CD4-positive, alpha-beta T cell treated with Interleukin-1 beta for 1 hour (primary cell): ENCODE measurements at places on chromosomes 7 and 10.

GRCh38 chr7:133053321-133053891 is 28.5 kb downstream of the CHCHD3 start:
- DNase-seq: no peak

- DNase-seq: no peak
These were observed 50.2 kb downstream of the CDK1 start for GRCh38 chr10:60828489-60828852.

GRCh38 chr7:24442170-24442777 is 131.0 kb upstream of the PALS2 start:
- peak; percentile 1 for DNase-seq

GRCh38 chr7:38311329-38311937 is 38.0 kb upstream of the TARP start:
- DNase-seq: no peak

- DNase-seq: no peak
These were observed 16.5 kb downstream of the SPAM1 start for GRCh38 chr7:123941391-123942180.

GRCh38 chr7:96285579-96285978 is 36.3 kb downstream of the SLC25A13 start:
- no peak for DNase-seq

DNA sequence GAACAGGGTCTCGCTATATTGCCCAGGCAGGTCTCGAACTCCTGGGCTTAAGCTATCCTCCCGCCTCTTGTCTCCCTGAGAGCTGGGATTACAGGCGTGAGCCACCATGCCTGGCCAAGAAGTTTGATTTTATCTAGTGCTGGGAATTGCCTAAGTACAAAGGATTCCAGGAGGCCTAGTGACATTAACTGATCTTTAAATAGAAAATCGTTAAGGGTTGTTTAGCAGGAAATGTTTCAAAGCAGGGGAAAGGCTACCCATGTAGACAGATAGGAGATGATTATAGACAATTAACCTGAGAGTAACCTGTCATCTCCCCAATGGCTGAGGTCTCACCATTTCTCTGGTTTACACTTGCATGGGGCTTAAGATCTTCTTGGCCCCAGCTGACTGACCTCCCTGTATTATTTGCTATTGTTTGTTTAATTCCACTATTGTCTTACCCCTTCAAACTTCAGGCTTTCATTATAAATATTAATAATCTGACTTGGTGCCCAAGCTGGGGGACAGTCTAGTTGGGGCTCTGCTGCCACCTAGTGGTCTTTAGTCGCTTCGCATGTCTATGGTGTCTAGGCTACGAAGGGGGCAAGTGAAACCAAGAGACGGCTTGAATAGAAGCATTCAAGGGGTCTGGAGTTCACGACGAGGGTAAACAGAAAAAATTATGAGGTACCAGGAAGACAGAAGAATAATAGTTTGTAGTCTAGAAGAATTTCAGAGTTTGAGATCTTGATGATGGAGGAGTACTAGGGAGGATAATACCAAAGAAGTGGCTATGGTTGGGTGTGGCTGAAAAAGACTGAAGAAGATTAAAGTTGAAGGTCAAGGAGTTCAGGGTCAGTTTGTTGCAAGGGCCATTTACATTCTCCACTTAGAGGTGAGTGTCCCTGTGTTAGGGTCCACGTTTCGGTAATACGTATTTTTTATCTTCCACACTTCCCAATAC is 40.4 kb upstream of the BPGM start:
- DNase-seq: peak; percentile 60

DNA sequence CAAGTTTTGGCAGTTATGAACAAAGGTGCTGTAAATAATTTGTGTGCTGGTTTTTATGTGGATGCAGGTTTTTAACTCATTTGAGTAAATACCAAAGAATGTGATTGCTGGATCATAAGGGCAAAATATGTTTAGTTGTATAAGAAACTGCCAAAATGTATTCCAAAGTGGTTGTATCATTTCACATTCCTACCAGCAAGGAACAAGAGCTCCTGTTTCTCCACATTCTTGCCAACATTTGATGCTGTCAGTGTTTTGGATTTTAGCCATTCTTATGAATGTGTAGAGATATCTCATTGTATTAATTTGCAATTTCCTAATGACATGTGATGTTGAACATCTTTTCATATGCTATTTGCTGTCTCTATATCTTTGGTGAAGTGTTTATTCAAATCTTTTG is 207.3 kb upstream of the LRGUK start:
- no peak for DNase-seq

DNA sequence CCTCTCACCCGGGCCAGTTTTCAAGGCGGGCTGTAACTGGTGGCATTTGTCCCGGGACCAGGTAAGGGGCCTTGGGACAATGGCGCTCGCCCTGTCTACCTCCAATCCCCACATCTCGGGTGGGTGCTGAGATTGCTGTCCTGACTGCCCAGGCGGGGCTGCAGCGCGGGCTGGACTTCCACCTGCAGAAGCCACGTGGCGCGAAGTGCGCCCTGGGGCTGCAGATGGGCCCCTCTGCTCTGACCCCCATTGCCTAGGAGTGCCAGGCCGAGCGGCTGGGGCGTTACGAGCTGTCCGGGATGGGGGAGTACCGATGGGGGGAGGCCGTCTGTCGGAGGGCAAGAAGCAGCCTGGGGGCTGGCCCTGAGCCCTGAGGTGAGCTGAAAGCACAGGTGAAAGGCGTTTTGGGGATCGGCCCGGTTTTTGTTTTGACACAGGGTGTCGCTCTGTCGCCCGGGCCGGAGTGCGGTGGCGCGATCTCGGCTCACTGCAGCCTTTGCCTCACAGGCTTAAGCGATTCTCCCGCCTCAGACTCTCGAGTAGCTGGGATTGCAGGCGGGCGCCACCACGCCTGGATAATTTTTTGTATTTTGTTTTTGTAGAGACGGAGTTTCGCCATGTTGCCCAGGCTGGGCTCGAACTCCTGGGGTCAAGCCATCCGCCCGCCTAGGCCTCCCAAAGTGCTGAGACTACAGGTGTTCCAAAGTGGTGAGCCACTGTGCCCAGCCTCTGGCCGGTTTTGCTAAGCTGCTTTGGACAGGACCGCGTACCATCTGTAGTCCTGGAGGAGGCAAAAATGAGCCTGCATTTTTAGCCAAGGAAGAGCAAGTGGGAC is at the start of gene SFXN2:
TSS of gene SFXN2 (plus strand) at position 16 of the 835 bp plus-strand sequence. CDS start 12,001 bp downstream, outside the sequence.
- peak; percentile 36 for DNase-seq

DNA sequence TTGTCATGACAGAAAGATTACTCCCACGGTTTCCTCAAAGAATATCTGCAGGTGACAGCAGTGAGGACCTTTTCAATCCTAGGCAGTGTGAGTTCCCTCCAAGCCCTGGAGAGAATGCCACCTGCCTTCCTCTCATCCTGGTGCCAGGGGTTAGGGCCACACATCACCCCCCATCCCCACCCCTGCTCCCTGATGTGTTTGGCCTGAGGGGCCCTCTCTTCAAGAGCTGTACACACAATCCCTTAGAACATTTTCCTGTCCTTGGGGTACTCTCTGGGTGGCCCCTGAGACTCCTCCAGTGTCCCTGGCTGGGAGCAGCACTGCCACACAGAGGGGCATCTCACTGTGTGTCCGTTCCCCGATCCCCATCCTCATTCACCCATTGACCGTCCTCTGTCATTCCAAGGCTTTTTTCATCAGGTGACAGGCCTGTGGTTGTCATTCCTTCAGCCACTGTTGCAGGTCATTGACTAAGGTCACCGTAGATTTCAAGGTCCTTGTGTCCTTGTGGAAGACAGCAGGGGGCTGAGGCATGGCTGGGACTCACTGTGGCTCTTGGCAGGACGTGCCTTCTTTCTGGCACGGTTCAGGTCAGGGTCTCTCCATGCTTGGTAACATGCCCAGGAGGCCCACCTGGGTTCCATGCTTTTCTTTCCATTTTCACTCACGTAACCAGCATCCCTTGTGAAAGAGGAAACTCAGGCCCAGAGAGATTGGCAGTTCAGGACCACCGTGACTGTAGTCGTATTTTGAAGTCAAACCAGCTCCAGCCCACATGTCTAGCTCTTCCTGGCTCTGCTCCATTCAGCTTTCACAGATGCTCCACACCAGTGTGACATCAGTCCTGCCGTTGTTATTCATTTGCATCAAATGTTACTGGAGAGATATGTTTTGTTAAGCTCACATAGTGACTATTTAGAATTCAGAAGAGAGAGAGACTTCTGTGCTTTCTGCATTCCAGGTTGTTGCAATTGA is 26.8 kb upstream of the BTBD16 start:
- DNase-seq: no peak

GRCh38 chr10:30736685-30737232 is 107.2 kb upstream of the LYZL2 start:
- DNase-seq: no peak

- no peak for DNase-seq
These were observed 7.5 kb downstream of the HOXA1 start for GRCh38 chr7:27088002-27088922.

DNA sequence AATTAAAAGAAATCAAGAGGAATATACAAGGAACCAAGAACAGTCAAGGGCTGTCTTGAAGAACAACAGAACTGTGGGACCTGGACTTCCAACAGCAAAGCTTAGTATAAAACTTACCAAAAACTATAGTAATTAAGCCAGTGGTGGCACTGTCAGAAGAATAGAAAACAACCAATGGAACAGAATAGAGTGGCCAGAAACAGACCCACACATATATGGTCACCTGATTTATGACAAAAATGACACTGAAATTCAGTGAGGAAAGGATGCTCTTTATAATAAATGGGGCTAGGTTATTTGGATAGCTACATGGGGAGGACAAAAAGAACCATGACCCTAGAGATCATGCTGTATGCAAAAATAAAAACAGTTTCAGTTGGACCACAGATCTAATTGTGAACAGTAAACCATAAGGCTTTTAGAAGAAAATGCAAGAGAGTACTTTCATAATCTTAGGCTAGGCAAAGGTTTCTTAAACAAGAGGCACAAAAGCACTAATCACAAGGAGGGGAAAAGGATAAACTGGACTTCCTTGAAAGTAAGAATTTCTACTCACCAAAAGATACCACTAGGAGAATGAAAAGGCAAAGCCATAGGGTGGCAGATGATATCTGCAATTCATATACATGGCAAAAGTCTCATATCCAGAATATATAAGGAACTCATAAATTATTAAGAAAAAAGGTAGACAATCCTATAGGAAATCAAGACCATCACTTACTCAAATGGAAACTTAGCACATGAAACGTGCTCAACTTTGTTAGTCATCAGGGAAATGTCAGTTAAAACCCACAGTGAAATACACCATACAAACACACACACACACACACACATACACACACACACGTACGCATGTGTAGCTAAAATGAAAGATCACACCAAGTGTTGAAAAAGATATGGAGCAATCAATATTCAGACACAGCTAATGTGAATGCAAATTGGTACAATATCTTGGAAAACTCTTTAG is 20.8 kb downstream of the HYCC1 start:
- DNase-seq: no peak

- DNase-seq: no peak
These were observed 44.6 kb upstream of the ANAPC16 start for GRCh38 chr10:72171175-72171630.

DNA sequence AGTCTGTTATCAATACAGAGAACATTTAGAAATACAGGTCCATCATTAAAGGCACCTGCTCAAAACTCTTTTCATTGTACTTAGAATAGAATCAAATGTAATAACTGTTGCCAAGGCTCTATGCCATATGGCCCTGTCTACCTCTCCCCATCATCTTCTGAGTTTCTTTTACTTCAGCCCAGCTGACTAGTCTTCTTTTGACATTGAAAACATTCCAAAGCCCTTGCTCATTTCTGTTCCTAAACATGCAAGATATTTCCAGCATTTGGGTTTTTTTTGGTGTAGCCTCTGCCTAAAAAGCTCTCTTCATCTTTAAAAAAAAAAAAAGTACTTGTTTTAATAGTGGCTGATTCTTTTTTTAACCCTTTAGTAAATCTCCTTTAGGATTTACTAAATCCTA is 165.5 kb upstream of the SMIM30 start:
- DNase-seq: no peak

DNA sequence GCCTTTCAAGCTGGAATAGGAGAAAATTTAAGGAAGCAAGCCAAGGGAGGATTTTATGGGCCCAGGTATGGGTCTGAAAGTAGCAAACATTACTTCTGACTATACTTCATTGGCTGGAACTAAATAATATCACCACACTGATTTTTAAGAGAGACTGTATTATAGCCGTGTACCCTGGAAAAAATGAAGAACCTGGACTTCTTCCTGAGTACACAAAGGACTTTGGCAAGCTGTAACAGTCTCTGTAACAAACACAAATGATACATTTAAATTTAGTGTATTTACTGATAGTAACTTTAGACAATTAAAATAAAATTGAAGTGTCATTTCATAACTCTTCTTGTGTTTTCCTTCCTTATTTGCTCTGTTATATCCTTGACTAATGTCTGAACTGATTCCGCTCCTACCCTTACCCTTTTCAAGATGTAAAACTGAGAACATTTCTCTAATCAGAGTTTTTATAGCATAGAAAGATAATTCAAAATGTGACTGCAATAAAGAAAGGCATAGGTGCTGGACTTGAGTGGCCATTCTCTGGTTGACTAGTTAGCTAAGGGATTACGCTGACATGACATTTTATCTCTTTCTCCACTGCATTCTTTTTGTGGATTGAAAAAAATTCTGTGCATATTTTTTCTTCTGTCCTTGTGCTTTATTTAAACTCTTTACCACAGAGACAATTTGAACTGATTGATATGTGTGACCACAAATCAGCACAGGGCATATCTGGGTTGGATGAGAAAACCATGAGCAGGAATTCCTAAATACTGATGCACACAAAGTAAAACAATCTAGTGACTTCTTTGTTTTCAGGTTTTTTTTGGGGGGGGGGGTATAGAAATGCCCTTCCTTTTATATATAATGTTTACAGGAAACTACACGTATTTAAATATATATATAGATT is 349.7 kb downstream of the MDFIC start:
- DNase-seq: no peak

DNA sequence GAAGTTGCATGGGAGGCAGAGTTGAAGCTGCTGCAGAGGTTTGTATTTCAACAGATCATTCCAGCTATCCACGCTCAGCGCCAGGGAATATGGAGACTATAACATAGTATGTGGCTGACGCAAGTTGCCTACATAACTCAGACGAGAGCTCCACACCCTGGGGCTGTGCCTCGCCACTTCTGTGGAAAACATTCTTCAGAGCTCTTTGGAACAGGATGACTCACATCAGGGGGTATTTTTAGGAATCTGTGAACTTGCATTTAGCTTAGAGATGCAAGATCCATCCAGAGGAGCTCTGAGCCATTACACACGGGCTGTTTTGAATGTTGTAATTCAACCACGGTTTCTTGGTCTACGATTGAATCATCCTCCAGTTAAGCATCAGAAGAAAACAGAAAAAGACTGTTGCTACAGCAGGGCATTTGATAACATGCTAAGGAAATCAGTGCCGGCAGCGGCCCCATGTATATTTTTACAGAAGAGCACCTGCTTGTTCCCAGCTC is 481.5 kb upstream of the AKR1E2 start:
- no peak for DNase-seq
